ENCODE measurements at places on chromosomes 3 and 15.

GRCh38 chr3:190238871-190239270, 83.4 kb downstream of the CLDN1 start:
- DNase-seq = no peak

- no peak for DNase-seq
Measured at GRCh38 chr3:113771993-113772392, 25.2 kb downstream of the ATP6V1A start.

- DNase-seq = peak; percentile 24
Measured at GRCh38 chr15:87477737-87478686, 778.5 kb downstream of the NTRK3 start.

DNA sequence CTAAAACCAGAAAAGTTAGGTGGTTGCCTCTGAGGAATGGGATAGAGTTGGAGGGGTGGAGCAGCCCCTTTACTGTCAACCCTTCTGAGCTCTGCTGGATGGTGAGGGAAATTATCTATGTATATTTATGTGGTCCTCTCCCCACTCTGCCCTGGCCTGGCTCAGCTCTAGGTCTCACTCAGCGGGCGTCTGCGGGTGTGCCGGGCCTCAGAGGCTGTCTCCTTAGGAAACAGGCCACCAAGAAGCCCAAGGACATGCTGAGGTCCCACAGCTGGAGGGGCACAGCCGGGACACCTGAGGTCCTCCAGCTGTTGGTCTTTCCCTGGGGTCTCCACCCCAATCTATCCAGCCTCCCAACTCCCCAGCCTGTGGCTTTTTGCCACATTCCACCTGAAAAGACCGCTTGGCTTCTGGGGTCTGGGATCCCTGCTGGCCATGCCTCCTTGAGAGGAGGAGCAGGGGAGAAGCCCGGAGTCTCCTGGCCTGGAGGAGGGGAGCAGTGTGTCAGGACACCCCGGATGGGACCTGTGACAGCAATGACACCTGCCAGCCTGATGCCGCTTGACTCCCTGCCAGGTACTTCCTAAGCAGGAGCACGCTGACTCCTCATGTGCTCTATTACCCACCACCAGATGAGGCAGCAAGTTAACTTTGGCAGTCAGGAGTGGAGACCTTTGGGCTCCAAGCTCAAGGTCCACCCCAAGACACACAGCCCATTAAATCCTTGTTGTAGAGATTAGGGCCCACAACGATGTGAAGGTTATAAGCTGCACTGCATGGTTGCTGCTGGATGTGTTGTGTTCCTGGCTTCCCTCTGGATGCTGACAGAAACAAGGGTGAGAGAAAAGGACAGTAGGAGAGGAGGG, at the start of gene SLC28A1:
Gene SLC28A1, plus strand, starts transcription at position 747 of the 866 bp plus-strand sequence. CDS start 3,099 bp downstream, outside the sequence.
- no peak for DNase-seq

- DNase-seq = peak; percentile 49
Measured at GRCh38 chr3:34056951-34057390, 258.5 kb downstream of the PDCD6IP start.

- no peak for DNase-seq
Measured at GRCh38 chr3:64627471-64628321, 60.1 kb downstream of the ADAMTS9 start.

DNA sequence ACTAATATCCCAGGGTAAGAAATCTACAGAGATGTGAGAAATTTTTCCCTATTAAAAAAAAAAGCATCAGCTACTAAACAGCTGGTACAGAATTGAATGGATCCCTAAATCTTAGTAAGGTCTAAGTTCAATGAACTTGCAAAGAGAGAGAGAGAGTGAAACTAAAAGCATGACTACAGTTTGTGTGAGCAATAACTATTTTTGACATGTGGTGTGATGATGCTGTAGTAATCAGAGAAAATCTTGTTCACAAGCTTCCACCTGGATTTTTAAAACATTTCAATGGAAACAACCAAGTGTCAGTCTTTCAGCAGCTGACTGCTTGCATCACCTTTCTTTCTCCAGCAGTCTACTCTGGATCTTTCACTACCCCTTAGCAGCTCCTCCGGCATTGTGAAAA, 45.2 kb upstream of the ABI3BP start:
- no peak for DNase-seq

- DNase-seq = no peak
Measured at GRCh38 chr15:40915116-40915661, 14.0 kb upstream of the DLL4 start.

GRCh38 chr3:16886303-16886683, 1.5 kb downstream of the PLCL2 start:
- DNase-seq = peak; percentile 36

DNA sequence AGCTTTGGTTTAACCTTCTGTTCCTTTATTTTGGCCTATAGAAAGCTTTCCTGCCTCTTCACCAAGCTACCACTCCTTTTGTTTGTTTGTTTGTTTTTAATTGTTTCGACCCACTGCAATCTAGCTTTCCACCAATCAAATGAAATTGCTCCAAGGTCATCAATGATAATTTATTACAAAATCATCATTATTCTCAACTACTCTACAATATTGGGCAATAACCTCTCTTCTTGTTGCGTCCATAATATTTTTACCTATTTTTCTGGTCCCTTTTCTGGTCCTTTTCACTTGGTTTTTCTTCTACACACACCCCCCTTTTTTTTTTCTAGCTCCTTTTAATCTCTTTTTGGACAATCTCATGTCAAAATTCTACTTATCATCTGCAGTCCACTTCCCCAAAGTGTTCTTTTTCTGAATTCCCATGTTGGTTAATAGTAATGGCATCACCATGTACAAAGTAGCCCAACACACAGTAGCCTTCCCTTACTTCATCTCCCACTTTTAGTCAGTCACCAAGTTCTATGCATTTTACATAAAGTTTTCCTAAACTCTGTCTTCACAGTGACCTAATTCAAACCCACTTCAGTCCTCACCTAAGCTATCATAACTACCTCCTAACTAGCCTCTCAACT, 11.0 kb upstream of the ANKRD28 start:
- DNase-seq = no peak

GRCh38 chr3:15361494-15362214, 29.3 kb upstream of the SH3BP5 start:
- DNase-seq = peak; percentile 36

DNA sequence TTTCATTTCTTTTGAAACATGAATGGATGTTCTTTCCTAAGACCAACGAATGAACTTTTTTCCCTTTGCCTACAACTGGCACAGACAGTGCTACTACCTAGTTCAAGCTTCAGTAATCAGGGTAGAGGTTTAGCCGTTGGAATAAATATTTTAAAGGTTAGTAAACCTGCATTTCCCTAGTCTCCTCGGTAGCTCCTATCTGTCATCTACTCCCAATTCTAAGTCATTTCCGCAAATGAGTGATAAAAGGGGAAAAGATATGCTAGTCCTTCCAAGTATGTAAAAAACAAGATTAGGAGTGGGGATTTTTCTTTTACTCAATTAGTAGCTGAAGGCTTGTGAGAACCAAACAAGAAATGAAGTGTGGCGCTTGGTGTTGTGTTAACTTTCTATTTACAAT, 15.2 kb downstream of the SLTM start:
- DNase-seq = no peak

GRCh38 chr3:120780977-120781376, 38.4 kb downstream of the GTF2E1 start:
- DNase-seq = no peak

GRCh38 chr15:46526726-46527110, 891.9 kb downstream of the SQOR start:
- no peak for DNase-seq

- peak; percentile 59 for DNase-seq
Measured at GRCh38 chr3:196127308-196128040, 45.6 kb upstream of the TFRC start.

DNA sequence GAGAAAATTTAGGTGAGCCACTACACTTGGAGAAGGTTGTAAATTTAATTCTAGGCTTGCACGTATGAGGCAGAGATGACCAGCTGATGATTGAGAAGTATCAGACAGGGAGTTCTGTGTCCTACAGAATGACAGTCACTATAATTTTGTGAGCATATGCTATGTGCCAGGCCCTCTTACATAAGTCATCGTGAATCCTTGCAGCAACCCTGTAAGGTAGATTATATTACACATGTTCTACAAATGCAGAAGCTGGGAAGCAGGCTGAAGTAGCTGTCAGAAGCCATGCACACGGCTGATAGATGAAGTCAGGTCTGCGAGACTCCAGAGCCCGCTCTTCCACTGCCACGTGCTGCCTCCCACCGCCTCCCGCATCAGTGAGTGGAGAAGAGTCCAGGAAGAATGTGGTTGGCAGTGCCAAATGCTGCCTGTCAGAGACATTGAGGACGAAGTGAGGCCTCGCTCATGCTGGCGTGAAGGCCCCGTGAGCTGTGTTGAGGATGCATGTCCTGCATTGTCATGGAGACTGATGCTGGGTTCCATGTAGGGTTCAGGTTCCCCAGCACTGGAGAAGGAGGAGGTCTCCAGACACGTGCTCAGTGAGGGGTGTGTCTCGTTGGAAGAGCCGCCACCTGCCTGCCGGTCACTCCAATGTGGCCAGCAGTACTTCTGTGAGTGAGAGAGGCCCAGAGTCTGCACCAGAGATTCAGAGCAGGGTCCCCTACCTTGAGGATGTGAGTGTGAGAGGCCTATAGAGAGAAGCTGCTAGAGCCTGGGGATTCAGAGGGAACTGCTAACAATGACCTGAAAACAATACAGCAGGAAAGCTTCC, 123.3 kb upstream of the PLXNA1 start:
- no peak for DNase-seq

GRCh38 chr3:147582642-147583041, 173.5 kb downstream of the ZIC1 start:
- DNase-seq = no peak

DNA sequence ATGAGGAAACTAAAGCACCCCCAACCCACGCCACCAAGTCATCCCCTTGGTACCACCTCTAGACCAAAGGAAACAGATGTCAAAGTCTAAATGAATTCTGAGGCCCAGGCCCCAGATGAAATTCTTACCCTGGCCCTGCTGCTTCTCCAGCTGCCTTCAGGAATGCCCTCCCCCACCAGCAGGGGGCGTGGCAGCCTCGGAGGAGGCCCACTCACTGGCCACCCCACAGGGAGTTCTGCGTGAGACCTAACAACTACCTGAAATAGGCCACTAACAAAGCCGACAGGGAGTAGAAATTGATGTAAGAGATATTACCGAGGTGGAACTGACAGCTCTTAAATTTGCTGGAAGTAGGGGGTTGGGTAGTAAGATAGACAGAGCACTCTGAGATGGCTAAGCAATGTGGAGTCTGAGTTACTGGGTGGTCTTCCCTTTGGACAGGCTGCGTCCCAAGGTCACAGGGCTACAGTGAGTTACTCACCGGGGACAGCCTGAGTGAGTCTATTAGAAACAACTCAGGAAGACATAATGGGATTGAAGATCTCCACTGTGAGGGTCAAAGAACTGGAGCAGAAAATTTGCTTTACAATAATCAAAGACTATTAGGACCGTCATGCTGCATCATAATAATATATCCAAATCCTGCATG, 240.7 kb downstream of the SHOX2 start:
- peak; percentile 62 for DNase-seq

DNA sequence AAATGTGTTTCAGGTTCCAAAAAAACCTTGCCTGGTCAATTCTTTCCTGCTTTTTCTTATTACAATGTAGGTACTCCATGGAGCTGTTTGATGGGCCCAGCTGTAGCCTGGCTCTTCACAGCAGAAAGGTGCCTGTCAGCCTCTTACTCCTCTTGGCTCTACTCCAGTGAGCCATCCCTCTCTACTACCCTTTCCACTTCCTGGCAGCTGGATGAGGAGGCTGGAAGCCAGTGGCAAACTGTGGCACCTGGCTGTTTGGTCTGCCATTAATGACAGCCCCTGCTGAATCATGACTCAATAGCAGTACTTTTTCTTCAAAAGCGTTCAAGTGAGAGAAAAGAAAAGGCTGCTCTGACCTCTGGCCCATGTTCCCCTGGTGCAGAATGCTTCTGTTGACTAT, 618.1 kb downstream of the PYDC2 start:
- DNase-seq = no peak

- no peak for DNase-seq
Measured at GRCh38 chr3:59422312-59422711, 372.5 kb upstream of the CFAP20DC start.

DNA sequence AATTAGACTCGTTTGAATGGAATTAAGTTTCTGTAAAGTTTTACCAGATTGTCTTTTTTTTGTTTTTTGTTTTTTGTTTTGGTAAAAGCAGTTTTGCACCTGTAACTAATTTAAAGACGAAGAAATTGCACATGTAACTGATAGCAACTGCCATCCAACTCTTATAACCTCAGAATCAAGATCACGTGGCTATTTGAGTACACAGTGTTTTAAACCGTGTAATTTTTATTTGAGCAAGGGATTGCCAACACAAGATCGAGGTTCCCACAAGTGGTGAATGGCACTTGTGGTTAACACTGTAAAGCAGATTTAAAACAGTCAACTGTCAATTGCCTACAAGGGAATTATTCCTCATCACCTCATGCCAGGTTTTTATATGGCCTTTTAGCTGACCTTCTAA, 67.3 kb downstream of the PPARG start:
- no peak for DNase-seq

DNA sequence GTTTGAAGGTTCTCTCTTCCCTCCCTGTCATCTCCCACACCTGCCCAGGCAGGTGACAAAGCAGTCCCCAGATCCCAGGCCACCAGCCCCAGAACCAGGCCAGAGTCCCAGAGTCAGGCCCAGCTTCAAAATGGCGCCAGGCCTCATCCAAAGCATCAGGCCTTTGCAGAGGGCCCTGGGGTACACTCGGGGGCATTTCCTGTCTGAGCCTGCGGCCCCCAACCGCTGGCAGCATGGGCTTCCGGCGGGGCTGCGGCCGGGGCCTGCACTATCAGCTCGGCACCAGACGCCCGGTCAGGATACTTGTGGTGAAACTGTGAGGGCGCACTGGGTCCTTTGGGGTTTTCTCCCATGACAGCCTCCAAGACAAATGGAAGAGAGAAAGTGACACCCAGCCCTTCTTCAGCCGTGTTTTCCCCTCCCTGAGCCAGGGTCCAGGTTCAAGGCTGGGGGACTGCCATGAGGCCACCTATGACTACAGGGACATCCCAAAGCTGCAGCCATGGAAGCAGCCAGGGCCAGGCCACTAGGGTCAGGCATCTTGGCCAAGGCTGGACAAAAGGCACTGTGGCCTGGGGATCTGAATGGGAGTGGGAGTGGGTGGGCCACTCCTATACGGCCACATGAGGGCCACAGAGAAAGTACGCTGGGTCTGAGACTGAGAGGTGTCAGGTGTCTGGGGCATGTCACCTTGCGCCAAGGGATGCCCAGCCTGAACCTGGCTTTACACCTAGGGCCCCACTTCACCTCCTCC, 33.9 kb downstream of the RPN1 start:
- DNase-seq = peak; percentile 86

- DNase-seq = peak; percentile 80
Measured at GRCh38 chr3:56787784-56788256, 13.9 kb downstream of the ARHGEF3 start.

- no peak for DNase-seq
Measured at GRCh38 chr15:95078003-95078402, 846.6 kb downstream of the MCTP2 start.

DNA sequence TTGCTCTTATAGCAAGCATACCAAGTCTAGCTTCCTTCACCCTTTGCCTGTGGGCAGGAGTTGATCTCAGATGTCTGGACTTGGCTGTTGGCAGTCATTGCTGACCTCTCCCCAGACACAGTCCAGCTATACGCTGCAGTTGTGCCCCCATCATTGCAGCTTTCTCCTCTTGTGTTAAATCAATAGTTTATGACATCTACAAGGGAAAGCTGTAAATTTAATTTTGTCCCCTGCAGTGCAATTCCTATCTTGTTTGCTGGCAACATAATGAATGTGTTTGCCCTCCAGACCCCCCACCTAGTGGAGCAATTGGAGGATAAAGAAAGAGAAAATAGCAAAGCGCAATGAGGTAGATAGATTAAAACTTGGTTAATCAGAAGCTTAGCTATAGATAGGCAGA, 280.2 kb downstream of the LSAMP start:
- no peak for DNase-seq

Measured in KBM-7 (cell line).